ENCODE measurements at places on chromosomes 4 and X.
A peak's percentile ranks its signal among the peaks of the same experiment; 100 is the strongest.

- no peak for DNase-seq
Measured at GRCh38 chrX:46803140-46803539, 33.7 kb upstream of the RP2 start.

DNA sequence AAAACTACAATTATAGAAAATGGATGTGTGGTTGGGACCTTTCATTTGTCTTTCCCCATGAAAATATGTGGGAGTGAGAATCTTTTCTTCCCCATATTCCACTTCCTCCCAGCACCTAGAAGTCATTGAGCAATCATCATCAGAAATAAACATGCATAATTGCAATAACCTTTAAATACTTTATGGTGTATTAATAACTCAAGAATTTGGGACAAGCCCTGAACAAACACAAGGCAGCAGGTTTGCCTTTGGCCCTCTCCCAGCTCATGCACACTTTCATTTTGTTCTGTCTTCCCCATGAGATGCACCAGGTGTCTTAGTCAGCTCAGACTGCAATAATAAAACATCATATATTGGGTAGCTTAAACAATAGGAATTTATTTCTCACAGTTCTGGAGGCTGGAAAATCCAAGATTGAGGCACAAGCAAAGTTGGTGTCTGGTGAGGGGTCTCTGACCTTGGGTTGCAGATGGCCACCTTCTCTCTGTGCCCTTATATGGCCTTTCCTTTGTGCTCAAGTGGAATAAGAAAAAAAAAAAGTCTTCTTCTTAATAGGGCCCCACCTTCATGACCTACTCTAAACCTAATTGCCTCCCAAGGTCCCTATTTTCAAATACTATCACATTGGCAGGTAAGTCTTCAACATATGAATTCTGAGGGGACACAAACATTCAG, 34.7 kb upstream of the TMEM184C start:
- DNase-seq: no peak

DNA sequence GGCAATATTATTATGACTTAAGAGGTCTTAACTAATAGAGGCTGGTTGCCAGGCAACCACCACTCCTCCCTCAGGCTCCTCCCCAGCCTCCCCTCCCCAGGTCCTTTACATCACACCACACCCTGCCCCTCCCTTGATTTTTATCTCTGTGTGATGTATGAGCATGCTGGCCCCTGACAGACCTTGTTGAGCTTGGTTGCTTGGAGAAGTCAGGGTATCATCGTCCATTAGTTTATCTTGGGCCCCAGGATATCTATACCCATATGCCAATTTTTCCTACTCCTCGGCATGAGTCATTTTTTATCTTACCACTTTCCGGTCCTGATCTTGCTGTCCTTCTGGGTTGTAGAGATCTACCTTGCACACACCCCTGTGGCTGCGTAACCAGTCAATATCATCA, 2.5 kb downstream of the AKAP4 start:
- DNase-seq: no peak

- no peak for DNase-seq
Measured at GRCh38 chrX:41067721-41068120, 17.5 kb upstream of the USP9X start.

DNA sequence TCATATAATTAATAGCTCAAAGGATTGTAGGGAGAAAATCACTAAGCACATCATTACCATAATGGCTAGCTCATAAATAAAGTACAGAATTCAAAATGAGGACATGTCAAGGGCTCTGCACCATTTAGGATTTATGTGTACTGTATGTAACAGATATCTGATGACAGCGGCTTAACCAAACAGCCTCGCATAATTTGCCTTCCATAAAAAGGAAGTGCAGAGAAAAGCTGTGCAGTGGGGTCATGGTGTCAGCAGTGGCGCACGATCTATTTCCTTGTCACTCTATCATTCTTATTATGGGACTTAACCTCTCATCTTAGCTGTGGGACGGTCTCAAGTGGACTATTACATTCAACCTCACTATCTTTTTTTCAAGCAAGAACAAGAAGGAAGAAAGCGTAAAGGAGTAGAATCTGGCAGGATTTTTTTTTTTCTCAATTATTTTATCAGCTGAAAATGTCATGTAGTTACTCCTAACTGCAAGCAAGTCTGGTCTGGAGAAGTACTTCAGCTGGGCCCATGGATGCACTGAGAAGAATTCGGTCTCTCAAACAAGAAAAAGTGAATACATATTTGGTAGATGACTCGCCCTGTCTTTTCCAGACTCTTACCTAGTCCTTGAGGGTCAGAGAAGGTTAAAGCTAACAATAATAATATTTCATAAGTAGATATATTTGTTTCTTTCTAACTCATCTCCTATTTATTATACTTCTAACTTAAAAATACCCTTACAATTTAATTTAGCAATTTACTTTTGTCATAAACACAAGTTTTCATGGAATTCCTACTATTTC, 94.6 kb downstream of the COX18 start:
- no peak for DNase-seq

GRCh38 chrX:114037515-114037914, 546.4 kb upstream of the HTR2C start:
- no peak for DNase-seq

- no peak for DNase-seq
Measured at GRCh38 chr4:89101256-89102161, 9.8 kb upstream of the TIGD2 start.

- DNase-seq: no peak
Measured at GRCh38 chr4:122044501-122044900, 92.6 kb upstream of the TRPC3 start.

DNA sequence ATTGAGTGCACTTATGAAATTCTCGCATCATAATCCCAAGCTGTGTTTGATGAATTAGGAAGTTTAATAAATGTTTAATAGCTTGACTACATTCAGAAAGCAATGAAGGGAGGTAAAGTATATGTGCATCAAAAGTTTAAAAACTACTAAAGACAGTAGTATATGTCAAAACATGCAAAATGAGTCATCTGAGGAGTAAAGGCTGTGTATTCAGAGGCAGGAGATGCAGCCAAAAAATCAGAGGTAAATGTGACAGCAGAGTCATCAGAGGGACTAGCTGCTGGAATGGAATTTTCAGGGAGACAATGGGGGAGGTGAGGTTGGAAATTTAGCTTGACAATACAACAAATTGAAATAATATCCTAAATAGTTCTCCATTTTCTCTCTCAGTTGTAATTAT, 127.0 kb upstream of the FUNDC1 start:
- no peak for DNase-seq

DNA sequence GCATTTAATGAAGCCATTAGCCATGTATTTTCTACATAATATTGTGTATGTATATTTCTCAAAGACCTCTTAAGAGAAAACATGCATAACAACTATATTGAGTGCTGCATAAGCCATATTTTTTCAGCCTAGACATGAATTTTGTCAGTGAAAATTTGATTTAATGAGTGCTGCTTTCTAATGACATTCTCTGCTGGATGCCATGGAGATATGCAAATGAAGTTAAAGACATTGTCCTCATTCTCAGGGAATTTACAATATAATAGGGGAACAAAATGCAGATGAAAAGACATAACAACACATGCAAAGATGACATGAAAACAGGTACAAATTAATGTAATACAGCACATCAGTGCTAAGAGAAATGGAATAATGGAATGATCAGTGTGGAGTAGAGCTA, 118.7 kb downstream of the ATOH1 start:
- DNase-seq: no peak

GRCh38 chrX:136204571-136204970, 46.6 kb downstream of the MAP7D3 start:
- no peak for DNase-seq

DNA sequence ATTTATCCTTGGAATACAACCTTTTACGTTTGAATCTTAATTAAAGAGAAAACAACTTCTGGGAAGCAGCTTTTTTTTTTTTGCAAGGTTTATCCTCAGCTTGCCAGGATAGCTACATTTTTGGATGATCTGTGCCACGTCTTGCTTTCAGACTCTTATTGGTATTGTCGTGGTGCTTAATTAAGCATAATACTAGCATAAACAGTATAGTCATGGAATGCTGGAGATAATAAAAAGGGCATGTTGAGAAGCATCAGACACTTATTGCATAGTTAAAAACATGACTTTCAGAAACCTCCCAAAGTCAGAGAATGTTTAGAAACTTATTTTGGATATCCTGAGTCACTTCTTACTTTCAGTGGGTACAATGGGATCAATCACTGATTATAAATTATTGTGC, 77.0 kb downstream of the PALLD start:
- DNase-seq: no peak

- no peak for DNase-seq
Measured at GRCh38 chr4:37902212-37902611, 11.3 kb downstream of the TBC1D1 start.

GRCh38 chr4:119833611-119834010, 205.0 kb upstream of the PDE5A start:
- peak; percentile 70 for DNase-seq

DNA sequence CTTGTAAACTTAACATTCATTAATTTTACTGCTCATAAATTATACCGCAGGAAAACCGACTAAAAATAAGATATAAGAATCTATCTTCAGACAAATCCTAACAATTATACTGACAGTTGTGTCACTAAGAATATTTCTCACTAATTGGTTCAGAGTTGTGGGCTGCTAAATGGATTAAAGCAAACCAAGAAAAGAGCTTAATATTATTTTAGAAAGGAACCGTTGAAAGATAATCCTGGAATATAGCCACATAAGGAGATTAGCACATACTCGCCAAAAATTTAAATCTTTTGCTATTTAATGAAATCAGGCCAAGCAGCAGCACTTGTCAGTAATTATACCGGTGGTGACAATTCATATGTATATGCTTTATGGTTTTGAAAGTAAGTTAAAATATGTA, 132.8 kb downstream of the SLIT2 start:
- no peak for DNase-seq

Measured in smooth muscle cell of the brain vasculature (primary cell).